K562 (cell line): ENCODE measurements at places on chromosomes 11 and 22.

- no peak for DNase-seq
Observed at GRCh38 chr11:77884186-77884828, 63.4 kb downstream of the AAMDC start.

DNA sequence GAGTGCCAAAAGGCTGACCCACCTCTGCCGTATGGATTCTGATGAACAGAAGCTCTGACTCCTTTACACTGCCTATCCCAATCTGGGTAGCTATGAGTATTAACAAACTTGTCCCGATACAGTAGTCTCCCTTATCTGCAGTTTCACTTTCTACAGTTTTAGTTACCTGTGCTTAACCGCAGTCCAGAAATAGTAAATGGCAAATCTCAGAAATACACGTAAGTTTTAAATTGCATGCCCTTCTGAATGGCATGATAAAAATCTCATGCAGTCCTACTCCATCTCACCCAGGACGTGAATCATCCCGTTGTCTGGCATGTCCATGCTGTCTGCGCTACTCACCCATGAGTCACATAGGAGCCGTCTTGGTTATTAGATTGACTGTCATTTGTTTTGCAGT, 68.8 kb downstream of the SNX19 start:
- DNase-seq = no peak

GRCh38 chr22:29150701-29151100, 55.0 kb upstream of the EMID1 start:
- DNase-seq = no peak

GRCh38 chr11:36162883-36163434, 126.3 kb downstream of the COMMD9 start:
- DNase-seq = no peak

DNA sequence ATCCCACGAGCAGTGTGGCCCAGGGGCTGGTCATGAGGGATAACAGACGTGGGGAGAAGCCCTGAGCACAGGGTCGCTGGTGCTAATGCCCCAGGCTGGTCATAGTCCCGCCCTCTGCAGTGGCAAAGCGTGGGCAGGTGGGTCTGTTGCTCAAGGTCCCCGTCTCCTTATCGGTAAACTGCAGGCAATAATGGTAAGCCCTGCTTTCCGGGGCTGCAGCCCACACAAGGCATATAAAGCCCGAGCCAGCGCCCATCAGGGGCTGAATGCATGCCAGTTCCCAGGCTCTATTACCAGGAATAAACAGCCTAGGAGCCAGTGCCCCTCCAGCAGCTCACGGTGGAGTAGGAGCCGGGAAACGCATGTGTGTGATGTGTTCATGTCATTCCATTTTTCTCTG, 261.0 kb downstream of the BRD1 start:
- no peak for DNase-seq

GRCh38 chr11:43947815-43948214, 5.4 kb downstream of the C11orf96 start:
- no peak for DNase-seq

DNA sequence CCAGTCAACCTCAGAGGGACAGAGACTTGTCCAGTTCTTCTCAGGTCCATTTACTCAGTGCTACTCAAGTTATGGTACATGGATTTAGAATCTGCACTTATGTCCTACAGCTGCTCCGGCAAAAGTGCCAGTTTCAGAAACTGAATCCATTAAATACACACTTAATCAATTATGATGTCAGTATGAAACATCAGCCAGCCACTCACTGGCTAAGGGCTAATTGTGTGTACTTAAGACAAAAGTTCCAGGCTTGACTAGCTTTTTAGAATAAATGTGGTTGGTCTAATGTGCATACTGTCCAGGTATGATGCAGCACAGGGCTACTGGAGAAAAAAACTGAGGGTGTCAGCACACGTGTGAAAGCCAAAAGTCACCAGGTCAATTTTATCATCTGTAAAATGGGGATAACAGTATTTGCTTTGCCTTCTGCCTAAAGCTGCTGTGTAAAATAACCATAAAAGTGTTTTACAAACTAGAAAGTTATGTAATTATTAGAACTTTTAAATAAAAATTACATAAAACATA, 55.4 kb upstream of the CYP2D6 start:
- no peak for DNase-seq

DNA sequence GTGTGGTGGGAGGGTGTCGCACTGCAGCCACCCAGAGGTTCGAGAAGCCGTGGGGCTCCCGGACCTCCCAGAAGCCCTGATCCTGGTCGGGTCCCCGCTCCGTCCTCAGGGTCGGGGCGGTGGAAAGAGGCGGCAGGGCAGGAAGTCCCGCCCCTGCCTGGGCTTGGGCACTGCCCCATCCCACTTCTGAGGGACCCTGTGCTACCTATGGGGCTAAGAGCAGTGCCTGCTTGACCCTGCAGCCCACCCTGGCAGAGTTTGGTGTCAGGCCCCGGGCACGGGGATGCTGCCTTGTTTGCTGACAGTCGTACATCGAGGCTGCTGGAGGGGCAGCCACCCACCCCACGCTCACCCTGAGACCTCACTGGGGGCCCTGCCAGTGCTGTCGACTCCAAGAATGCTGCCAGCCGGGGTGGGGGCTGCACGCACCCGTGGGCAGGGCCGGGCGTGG, 19.4 kb downstream of the RNH1 start:
- no peak for DNase-seq

DNA sequence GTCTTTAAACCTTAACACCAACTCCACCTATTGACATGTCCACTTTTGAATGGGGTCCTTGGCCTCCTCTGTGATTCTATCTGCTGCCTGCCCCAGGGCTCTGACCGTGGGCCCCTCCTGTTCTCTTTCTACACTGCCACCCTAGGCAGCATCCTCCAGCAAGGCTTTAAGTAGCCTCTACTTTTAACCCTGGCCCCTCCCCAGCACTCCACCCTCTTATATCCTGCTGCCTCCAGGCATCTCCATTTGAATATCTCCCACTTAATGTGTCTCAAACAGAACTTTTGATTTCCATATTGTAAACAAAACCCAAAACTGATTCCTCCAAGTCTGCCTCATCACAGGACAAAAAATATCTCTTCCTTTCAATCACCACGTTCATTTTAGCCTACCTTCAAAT, 90.5 kb upstream of the ARHGAP32 start:
- no peak for DNase-seq

DNA sequence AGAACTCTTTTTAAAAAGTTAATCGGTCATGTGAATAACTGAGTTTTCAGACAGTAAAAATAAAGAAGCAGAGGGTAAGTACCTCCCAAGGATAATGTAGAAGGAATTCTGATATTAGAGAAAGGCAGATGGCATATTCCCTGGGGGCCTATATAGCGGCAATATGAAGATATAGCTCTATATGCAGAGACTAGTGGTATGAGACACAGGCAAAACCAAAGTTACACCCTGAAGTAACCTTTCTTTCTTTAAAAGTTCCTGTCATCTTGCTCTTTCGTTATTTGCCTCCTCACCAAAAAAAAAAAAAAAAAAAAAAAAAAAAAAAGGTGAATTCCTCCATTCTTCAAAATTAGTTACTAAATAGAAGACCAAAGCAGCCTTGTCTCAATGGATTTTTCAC, 76.2 kb upstream of the ARHGAP32 start:
- DNase-seq = no peak

DNA sequence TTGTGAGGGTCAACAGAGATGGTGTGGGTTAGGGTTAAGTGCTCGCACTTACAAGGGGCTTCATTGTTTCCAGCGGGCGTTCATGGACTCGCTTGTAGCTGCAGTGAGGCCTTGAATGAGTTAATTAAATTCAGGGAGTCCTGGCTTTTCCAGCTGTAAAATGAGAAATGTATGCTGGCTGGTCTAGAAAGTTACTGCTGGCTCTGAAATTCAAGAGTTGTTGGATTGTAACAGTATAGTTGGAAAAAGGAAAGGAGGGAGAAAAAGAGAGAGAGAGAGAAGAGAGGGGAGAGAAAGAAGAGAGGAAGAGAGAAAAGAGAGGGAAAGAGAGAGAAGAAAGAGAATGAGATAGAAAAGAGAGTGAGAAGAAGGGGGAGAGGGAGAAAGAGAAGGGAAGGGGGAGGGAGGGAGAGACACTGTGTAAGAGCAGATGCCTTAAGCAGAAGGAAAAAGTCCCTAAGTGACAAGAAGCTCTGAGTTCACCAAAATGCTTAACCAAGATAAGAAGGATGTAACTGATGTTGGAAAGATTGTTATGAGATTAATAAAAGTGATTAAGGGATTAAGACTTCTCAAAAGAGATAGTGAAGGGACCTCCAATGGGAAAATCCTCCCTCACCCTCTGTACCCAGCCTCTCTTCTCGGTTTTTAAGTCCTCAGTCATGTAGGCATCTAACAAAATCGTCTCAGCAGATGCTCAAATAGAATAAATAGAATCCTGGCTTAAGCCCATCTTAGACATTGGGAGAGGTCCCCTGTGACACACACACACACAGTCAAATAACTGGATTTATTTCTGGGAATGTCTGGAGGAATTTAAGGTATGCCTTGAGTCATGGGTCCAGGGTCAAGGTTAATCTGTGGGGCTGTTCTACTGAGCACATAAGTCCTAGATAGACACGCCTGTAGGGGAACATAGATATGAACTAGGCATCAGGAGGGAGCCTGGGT, 477.9 kb downstream of the MIAT start:
- DNase-seq = no peak

DNA sequence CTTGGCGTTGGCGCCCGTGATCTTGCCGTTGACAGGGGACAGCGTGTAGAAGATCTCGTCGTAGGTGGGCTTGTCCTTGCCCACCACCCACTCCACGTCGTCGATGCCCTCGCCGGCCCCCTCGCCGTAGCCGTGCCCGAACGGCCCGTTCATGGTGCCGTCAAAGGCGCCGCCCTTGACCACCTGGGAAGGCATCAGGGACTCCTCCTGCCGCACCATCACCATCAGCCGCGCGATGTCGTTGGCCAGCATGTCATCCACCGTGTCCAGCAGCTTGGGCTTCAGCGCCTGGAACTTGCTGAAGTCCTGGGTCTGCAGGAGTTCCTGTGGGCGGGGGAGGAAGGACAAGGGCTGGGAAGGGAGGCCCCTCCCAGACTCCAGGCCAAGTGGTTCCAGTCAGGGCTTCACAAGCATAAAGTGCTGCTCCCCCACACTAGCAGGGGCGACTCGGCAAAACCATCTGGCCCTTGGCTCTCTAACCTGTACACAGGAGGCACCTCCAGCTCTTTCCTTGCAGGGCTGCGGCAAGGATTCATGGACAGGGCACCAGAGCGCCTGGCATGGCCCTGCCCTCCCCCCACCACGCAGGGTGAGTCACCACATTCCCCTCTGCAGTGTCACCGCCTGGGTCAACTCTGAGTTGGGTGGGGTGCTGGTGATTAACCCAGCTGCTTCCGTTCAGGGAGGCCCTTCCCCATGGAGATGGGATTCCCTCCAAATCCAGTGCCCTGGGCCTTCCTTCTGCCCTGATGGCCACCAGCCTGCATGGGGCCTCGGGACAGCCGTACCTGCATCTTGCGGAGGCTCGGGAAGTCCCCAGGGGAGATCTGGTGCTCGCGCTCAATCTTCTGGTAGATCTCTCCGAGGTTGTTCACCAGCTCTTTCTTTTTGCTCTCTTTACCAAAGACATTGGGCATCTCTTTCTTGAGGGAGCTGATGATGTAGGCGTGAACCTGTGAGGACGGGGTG, 10.4 kb upstream of the CDC42BPG start:
- peak; percentile 86 for DNase-seq

DNA sequence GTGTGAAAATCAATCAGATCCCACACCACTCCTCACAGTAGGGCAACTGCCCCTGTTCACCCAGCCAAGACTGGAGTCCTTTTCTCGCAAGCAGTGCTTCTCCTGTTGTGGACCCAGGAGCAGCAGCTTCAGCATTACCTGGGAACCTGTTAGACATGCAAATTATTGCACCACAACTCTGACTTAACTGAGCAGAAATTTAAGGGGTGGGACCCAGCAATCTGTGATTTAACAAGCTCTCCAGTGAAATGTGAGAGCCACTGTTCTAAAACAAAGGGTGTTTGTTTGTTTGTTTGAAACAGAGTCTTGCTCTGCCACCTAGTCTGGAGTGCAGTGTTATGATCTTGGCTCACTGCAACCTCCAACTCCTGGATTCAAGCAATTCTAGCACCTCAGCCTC, 591.4 kb downstream of the SOX6 start:
- no peak for DNase-seq

- no peak for DNase-seq
Observed at GRCh38 chr11:61507012-61507768, 1.4 kb upstream of the LRRC10B start.

DNA sequence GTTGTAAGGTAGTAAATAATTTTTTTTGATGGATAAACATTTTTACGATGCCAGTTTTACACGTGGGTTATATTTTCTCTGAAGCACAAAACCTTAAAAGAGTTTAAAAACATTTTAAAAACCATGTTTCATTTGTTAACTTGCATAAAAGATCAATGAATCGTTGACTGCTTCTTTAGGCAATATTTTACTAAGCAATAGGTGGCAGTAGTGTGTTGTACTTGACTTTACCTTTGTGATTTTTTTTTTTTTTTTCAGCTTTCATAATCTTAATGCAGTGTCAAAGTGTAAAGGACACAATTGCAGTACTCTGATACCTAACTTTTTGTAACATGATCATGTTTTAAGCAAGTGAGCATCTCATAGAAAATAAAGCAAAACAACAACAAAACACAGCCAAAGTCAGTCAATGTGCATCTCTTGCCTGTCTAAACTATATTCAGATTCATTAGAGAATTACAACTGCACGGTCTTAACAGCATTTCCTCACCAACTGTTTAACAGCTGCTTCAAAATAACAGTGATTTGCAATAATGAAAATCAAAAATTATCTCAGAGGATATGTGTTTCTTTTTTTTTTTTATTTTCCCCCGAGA, 27.7 kb downstream of the DNAJC24 start:
- peak; percentile 30 for DNase-seq

DNA sequence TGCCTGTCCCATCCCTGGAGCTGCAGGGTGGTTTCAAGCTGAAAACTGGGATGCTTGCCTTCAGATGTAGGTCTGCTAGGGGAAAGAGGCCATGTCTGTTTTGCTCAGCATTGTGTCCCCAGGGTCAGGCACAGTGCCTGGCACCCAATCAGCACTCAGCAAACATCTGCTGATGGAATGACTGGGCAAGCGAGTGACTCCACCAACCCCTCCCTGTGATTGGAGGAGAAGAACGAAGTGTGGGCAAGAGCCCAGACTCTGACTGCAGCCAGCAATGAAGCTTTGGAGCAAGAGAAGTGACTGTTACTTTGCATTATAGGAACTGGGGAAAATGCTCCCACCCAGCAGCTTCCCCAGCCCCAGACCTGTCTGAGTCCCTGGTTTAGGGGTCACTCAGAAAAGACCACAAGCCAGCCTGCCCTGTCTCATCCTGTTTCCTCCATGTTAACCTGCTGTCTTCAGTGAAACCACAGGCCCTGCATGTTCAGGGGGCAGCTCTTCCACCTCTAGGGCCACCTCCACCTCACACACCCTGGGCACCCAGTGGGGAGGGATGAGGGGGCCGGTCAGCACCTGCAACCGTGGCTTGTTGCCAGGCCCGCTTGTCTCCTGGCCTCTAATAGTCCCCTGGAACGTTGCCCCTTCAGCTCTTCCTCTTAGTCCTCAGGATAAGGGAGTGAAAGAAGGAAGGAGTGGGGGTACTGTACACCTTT, 147.4 kb downstream of the TRIM29 start:
- DNase-seq = no peak
